ENCODE measurements at places on chromosomes 5 and 9.

DNA sequence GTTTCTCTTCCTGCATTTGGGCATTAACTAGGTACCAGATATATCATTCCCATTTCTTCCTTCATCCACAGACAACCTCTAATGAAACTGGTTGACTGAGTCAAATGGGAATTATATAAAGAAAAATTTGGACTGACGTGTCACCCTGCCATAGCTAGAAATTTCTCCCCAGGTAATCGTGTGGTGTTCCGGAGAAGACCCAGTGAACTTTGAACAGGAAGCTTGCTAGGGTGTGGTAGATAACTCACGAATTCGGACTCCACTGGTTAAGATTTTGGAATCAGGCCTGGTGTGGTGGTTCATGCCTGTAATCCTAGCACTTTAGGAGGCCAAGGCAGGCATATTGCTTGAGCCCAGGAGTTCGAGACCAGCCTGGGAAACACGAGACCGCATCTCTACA, 114.3 kb upstream of the OTULINL start:
- no peak for DNase-seq

- peak; percentile 12 for DNase-seq
These were observed 100.3 kb downstream of the GCNT1 start for GRCh38 chr9:76559286-76559685.

- DNase-seq, result no peak
These were observed 10.1 kb downstream of the FBXL7 start for GRCh38 chr5:15510092-15510491.

DNA sequence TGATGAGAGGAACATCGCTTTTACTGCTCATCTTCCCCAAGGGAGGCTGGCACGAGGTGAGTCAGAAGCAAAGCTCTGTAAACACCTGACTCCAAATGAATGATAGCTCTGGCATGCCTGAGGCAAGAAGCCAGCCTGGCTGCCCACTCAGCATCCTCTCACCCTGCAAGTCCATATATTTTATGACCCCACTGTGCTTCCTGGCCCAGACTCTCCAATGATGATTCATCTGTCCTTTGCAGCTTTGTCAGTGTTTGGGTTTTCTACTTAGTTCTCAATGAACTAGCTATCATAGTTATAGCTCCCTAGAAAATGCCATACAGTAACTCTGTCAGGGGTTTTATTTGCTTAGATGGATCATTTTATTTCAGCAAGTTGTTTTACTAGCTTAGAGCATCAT, 52.1 kb upstream of the FSTL4 start:
- peak; percentile 34 for DNase-seq

DNA sequence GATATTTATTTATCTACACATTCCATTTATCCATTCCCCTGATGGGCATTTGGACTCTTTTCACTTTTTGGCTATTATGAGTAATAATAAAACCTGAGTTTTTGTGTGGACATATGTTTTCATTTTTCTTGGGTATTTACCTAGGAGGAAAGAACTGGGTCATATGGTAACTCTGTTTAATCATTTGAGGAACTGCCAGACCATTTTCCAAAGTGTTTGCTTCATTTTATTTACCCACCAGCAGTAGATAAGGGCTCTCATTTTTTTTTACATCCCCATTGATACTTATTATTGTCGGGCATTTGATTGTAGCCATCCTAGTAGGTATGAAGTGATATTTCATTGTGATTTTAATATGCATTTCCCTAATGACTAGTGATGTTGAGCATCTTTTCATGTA, 7.7 kb upstream of the PTPDC1 start:
- no peak for DNase-seq

GRCh38 chr5:10563110-10563944, 543 bp upstream of the ANKRD33B start:
- peak; percentile 67 for DNase-seq

- peak; percentile 1 for DNase-seq
These were observed 369.6 kb upstream of the SEMA6A start for GRCh38 chr5:116944183-116944582.

DNA sequence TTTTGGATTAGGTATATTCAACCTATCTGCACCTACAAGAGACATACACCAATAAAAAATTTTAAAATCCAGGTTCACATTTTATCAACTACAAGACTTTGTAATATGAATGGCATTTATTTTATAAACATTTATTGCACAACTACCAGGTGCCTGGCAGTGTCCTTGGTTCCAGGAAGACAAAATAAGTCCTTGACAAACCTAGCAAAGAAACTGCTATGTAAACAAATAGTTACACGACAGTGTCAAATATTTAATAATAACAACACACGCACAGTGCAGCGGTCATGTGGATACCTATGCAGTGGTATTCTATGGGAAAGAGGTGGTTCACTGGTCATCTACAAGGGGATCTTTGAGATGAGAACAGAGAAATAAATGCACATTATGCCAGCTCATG, 120.7 kb downstream of the MYO10 start:
- DNase-seq, result no peak

GRCh38 chr5:116035123-116035522, 2.9 kb downstream of the ARL14EPL start:
- DNase-seq, result no peak

DNA sequence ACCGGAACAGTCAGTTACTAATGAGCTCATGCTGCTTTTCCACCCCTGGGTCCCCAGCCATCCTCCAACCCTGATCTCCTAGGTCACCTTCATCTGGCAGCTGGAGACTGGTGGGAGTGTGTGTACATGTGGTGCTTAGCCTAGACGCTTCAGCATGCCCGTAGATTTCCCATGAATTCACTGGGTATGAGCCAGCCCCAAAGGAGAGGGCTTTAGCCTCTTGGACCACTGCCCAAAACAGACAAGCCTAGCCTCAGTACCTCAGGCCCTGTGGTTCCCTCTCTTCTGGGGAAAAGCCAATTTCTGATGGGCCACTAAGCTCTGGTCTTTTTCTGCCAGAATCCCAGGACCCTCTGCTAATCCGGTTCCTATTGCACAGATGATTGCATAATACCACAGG, 48.0 kb upstream of the ASTN2 start:
- DNase-seq, result no peak

DNA sequence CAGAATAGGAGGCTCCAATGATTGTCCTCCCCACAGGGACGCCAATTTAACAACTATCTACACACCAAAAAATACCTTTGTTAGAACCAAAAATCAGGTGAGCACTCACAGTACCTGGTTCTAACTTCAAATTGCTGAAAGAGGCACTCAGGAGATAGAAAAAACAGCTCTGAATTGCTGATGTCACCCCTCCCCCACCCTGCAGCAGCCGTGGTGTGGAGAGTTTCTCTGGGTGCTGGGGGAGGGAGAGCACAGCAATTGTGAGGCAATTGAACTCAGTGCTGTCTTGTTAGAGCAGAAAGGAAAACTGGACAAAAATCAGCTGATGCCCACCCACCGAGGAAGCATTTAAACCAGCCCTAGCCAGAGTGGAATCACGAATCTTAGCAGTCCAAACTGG, 41.8 kb downstream of the TNFSF8 start:
- DNase-seq, result no peak

GRCh38 chr9:114896344-114896743, 34.0 kb downstream of the TNFSF8 start:
- DNase-seq, result no peak

GRCh38 chr5:87411973-87412629, 629 bp downstream of the CCNH start:
- DNase-seq, result no peak

DNA sequence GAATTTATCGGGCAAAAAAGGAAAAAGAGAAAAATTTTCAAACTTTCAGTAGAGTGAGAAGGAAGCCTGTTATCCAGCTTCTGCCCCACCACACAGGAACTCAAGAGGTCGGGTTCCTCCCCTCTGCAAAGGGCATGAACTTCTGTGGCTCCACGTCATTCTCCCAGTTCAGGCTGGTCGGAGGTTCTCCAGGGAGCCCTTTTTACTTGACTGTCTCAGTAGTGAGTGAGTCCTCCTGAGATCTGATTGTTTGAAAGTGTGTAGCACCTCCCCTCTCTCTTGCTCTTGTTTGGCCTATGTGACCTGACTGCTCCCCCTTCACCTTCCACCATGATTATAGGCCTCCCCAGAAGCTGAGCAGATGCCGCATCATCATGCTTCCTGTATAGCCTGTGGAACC, 9.7 kb downstream of the SPINK1 start:
- DNase-seq, result no peak

GRCh38 chr5:132322266-132322665, 28.1 kb downstream of the SLC22A4 start:
- no peak for DNase-seq

GRCh38 chr9:2420543-2420942, 201.0 kb upstream of the VLDLR start:
- DNase-seq, result no peak

Data from foreskin fibroblast (primary cell).